SK-N-SH (cell line): ENCODE measurements at places on chromosomes 4 and X. TPM values are rescaled to one million over a fixed set of nuclear protein-coding genes. Genes with fewer than 3 reads are reported as not detected.
A peak's percentile ranks its signal among the peaks of the same experiment; 100 is the strongest.

GRCh38 chrX:54193085-54193821 is 10.2 kb upstream of the FAM120C start:
- no peak for DNase-seq

DNA sequence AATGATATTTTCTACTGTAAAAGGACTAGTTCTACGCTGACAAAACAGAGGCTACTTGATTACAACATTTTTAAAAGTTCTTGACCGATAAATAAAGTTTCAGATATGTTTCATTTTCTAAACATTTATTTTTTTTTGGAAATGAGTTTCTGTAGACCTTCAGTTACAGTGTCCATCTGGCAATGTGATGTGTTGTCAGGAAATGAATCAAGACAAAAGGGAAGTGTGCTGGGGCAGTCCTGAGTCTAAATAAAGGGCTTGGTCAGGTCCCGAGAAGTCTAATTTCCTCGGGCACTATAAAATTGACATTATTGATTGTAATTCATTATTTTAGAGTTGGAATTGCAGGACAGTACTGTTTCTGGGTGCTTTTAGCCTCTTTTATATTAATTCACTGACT is 57.0 kb upstream of the FTHL17 start:
- DNase-seq = no peak

DNA sequence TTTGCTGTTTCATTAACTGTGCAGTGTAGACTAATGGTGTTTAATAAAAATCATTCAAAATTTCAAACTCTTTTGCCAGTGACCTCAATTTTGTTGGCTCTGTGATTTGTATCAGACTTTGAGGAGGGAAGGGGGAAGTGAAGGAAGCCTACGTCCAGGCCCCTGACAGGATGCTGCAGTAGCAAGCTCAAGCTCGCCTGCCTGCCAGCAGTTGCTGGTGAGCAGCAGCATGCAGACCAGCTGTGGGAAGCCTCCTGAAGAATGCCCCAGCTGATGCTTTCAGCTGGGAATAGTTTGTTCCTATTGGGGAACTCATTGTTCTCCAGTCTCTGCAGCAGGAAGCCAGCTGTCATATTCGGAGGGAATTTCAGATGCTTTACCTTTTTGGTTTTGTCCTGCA is 495.2 kb downstream of the AFF2 start:
- no peak for DNase-seq

DNA sequence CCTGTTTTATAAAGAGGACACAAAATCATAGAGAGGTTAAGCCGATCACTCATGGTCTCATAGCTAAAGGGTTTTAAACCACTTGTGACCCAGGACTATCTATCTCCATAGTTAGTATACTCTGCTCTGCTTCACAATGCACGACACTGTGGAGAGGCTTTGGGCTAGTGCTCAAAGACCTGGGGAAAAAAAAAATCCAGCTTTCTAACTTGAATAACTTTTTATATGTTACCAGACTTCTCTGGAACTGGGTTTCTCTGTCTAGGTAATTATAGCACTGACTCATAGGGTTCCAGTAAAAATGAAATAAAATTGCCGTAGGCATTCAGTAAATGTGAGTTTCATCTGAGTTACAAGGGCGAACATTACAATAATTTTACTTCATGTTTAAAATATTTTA is 273.7 kb upstream of the TECRL start:
- no peak for DNase-seq

- no peak for DNase-seq
Observed at GRCh38 chr4:144557404-144557803, 88.6 kb upstream of the HHIP start.

GRCh38 chr4:7427361-7427760 is 7.4 kb downstream of the PSAPL1 start:
- DNase-seq = no peak

GRCh38 chr4:142292231-142292630 is 553.9 kb downstream of the INPP4B start:
- no peak for DNase-seq

DNA sequence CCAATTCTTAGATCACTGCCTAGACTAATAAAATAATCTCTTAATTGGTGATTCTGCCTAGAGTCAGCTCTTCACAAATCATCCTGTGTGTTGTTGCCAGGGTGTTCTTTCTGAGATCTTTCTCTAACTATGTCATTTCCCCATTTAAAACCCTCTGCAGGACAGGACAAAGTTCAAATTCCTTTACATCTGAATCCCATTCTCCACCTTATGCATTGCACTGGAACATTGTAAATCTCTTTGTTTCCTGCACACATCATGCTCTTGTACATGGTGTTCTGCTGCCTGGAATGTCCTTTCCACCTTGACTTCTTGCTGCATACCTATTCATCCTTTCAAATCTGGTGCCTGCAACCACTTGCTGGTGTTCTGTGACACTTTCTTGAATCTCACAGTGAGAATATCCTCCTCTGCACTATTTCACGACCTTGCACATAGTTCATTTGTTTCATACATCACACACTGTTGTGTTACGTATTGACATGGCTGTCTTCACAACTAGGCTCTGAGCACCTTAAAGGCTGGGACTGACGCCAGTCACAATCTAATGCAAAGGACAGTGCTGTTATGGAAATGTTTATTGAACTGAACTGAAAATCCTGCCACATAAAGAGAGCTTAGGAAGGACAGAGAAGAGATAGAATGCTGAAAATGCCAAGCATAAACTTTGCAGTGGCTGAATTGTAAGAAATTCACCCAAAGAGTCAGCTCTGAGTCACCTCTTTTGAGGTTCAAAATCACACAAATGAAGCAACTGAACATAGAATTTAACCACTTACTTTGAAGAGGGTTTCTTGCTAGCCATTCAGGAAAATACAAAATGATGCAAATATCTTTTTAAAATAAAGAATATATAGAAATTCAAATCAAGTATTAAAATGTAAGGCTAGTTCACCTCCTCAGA is 26.4 kb upstream of the SMIM14 start:
- DNase-seq = no peak

DNA sequence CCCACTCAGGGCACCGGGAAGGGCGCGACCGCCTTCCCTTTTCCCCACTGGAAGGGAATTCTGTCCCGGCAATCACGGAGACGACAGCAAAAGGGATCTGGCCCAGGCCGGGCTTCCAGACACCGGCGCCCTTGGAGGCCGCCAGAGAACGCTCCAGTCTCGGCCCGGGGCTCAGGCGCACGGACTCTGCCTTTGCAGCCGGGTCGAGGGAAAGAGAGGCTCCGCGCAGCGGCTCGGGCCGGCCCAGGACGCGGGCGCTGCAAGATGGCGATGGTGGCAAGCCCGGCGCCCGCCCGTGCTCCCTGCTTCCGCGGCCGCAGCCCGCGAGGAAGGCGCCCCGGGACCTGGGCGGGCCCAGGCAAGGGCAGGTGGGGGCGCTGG is 1.1 kb downstream of the CTBP1 start:
- DNase-seq = no peak

DNA sequence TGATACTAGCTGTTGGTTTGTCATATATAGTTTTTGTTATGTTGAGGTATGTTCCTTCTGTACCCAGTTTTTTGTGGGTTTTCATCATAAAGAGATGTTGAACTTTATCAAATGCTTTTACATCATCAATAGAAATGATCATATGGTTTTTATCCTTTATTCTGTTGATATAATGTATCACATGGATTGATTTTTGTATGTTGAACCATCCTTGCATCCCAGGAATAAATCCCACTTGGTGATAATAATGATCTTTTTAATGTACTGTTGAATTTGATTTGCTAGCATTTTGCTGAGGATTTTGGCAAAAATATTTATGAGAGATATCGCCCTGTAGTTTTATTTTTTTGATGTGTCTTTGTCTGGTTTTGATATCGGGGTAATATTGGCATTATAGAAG is 22.5 kb upstream of the NAA11 start:
- no peak for DNase-seq

- DNase-seq = no peak
Observed at GRCh38 chr4:10006231-10006600, 15.1 kb downstream of the SLC2A9 start.

- no peak for DNase-seq
Observed at GRCh38 chrX:153214934-153215333, 35.9 kb downstream of the MAGEA1 start.

GRCh38 chr4:107131295-107131694 is 95.2 kb upstream of the DKK2 start:
- DNase-seq = no peak

DNA sequence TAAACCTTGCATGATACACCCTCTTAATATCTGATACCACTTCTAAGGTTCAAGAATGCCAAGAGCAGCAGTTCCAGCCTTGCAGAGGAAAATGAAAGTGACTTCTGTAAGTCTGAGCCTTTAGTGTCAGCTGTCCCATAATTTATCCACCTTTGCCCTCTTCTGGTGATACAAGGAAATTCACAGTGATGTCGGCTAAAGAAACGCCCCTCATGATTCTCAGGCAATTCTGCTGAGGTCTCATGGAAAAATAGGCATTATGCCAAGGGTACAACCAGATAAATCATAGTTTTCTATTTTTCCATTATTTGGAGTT is 172.2 kb upstream of the CXCL13 start:
- DNase-seq = peak; percentile 40

GRCh38 chr4:152255437-152255836 is 280.5 kb downstream of the FBXW7 start:
- DNase-seq = no peak

DNA sequence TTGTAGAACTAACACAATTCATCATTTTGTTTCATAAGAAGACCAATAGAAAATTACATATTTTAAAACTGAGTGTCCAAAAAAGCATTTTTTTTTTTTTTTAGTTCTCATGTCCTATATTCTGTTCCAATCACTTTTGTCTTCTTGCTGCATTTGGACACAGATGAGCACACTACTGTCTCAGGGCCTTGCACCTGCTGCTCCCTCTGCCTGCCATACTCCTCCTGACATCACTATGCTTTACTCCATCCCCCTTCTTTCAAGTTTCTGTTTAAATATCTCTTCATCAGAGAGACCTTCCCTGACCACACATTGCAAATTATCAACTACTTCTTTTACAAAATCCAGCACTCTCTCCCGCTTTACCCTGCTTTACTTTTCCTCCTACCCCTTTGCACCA is 230.7 kb upstream of the GK2 start:
- no peak for DNase-seq

GRCh38 chr4:112646632-112647537 is 9.9 kb downstream of the LARP7 start:
- DNase-seq = no peak

The FAM90A26 gene
- not detected in 2 replicates for polyA plus RNA-seq

The SFRP2 gene
- polyA plus RNA-seq = not detected in 2 replicates

The DDX53 gene
- 0.18 and 0.23 TPM in 2 replicates for polyA plus RNA-seq
